ENCODE measurements at places on chromosomes 6 and 20. TPM values are rescaled to one million over a fixed set of nuclear protein-coding genes. Genes with fewer than 3 reads are reported as not detected.

GTSF1L gene
- total RNA-seq: 0.39 TPM

REV3L gene
- total RNA-seq: 23.3 TPM

BMP5 gene
- not detected for total RNA-seq

ATXN1 gene
- 109 TPM for total RNA-seq

DNA sequence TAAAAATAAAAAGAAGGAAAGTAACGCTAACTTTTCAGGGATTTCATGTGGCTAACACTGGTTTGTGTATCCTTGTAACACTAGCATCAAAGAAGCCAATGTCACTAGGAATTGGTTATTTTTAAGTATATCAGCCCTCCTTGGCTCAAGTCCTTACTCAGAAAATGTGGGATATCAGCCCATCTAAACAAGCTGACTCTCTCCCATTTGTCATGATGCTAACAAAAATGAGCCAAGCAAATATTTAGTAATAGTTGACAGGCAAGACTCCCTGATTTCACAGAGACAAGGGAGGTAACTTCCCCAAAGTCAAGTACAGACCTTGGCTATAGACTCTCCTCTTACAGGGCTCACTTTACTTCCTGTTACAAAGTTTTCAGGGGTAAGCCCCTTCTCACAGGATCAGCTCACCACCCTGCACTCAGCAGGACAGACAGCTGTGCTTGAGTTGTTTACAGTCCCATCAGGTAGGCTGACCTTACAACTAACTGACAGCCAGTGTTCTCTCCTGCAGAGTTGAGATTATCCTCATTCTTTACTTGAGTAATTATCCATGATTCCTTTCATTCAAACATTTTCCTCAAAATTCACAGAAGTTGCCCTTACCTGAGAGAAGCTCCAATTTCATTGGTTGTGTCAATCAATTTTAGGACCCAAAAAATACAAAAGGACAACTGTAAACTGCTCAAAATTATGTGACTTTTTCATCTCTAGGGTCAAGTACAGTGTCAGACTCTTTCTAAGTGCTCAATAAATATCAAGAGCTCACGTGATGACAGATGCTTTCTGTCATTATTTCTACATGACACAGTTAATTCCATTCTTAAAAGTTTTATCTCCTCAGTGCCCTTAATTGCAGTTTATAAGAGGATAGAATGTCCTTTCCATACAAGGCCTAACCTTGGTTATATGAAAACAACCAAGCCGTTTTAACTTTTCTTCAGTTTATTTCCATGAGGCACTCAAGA, 38.1 kb upstream of the BMP5 start:
- no peak overlapping the region for H3K27ac ChIP-seq
- H3K4me1 ChIP-seq: no peaks in the 10 kb centered on the region
- no peaks in the 10 kb centered on the region for H3K27me3 ChIP-seq
- no peak overlapping the region for H3K4me3 ChIP-seq
- no peak for DNase-seq

GRCh38 chr6:114334237-114334636, 8.6 kb downstream of the HS3ST5 start:
- no peak overlapping the region for H3K27ac ChIP-seq
- no peaks in the 10 kb centered on the region for H3K36me3 ChIP-seq
- no peaks in the 10 kb centered on the region for H3K27me3 ChIP-seq
- H3K4me3 ChIP-seq: no peak overlapping the region
- no peak for DNase-seq
- no peaks in the 10 kb centered on the region for H3K4me1 ChIP-seq

DNA sequence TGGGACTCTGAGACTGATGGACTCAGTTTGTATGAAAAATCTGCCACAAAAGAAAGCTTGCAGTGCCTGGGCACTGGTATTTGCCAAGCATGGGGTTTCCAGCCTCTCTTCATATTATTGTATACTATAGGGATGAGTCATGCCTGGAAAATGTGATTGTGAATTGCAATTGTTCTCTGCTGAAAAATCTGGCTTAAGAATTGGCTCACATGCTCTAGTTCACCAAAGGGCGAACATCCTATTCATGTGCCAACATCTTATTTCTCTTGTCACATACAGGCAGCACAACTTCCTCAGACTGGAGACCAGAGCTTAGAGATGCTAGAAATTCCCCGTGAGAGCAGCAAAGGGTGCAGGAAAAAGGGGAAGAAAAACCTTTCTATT, 103.6 kb upstream of the KCNK16 start:
- H3K27me3 ChIP-seq: peaks cover 3% of the 10 kb centered on the region
- no peak overlapping the region for H3K27ac ChIP-seq
- no peak overlapping the region for H3K4me3 ChIP-seq
- DNase-seq: no peak

DNA sequence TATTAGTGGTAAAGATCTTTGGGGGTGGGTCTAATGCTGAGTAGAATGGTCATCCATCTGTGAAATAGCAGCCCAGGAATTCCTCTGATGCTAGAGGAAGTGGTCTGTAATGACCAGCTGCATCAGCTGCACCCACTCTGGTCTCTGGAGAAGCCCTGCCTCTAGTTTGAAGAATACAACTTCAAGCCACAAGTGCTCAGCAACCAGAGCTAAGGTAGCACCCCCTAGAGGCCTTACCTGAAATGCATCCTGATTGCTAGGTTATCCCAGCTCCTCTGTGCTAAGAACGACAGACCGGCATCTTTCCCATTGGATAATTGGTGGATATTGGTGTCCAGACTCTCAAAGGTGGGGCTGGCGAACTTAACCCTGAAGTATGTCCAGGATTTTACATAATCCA, 58.2 kb downstream of the DNAH8 start:
- peaks cover 2% of the 10 kb centered on the region for H3K27me3 ChIP-seq
- no peak for DNase-seq
- H3K4me3 ChIP-seq: no peak overlapping the region
- peaks cover 18% of the 10 kb centered on the region for H3K4me1 ChIP-seq
- H3K36me3 ChIP-seq: peaks cover 2% of the 10 kb centered on the region

- H3K27me3 ChIP-seq: no peaks in the 10 kb centered on the region
- no peak overlapping the region for H3K4me3 ChIP-seq
- no peaks in the 10 kb centered on the region for H3K36me3 ChIP-seq
- H3K27ac ChIP-seq: no peak overlapping the region
These were observed 125.4 kb downstream of the CD24 start for GRCh38 chr6:106849120-106849519.

DNA sequence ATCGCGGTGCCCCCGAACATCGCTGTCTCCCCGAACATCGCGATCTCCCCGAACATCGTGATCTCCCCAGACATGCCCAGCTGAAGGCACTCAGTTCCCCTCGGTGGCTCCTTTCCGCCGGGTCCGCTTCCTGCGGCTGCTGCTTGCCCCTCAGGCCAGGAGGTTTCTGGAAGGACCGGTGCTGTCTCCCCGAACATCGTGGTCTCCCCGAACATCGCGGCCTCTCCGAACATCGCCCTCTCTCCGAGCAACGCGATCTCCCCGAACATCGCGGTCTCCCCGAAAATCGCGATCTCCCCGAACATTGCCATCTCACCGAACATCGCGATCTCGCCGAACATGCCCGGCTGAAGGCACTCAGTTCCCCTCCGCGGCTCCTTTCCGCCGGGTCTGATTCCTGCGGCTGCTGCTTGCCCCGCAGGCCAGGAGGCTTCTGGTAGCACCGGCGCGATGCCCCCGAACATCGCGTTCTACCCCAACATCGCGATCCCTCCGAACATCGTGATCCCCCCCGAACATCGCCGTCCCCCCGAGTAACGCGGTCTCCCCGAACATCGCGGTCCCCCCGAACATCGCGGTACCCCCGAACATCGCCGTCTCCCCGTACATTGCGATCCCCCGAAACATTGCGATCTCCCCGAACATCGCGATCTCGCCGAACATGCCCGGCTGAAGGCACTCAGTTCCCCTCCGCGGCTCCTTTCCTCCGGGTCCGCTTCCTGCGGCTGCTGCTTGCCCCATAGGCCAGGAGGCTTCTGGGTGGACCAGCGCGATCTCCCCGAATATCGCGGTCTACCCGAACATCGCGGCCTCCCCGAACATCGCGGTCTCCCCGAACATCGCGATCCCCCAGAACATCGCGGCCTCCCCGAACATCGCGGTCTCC, 808 bp downstream of the ULBP1 start:
- peaks cover 4% of the 10 kb centered on the region for H3K36me3 ChIP-seq
- H3K27ac ChIP-seq: peak overlapping the region; percentile 90
- H3K4me1 ChIP-seq: peaks cover 33% of the 10 kb centered on the region
- peak overlapping the region; percentile 91 for H3K4me3 ChIP-seq
- peak; percentile 9 for DNase-seq

GRCh38 chr6:53347921-53348370, 804 bp downstream of the ELOVL5 start:
- H3K27ac ChIP-seq: peak overlapping the region; percentile 92
- peaks cover 3% of the 10 kb centered on the region for H3K27me3 ChIP-seq
- peaks cover 53% of the 10 kb centered on the region for H3K4me1 ChIP-seq
- H3K36me3 ChIP-seq: peaks cover 24% of the 10 kb centered on the region
- H3K4me3 ChIP-seq: peak overlapping the region; percentile 96

DNA sequence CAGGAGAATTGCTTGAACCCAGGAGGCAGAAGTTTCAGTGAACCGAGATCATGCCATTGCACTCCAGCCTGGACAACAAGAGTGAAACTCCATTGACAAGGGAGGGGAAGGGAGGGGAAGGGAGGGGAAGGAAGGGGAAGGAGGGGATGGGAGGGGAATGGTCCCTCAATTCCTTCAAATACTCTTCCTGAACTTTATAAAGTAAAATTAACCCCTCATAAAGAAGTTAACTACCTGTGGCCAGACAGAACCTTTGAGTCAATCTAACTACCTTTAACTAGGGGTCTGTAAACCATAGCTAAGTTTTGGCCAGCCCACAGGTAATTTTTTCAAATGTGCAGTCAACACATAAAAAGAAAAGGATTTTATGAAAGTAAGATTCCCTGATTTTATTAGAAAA, 131.0 kb downstream of the ZMYND8 start:
- H3K4me1 ChIP-seq: no peaks in the 10 kb centered on the region
- H3K27ac ChIP-seq: no peak overlapping the region
- no peak for DNase-seq
- H3K27me3 ChIP-seq: no peaks in the 10 kb centered on the region

GRCh38 chr20:24736131-24736843, 212.8 kb upstream of the CST7 start:
- DNase-seq: no peak
- H3K4me3 ChIP-seq: no peak overlapping the region
- no peaks in the 10 kb centered on the region for H3K36me3 ChIP-seq
- H3K27ac ChIP-seq: no peak overlapping the region
- H3K27me3 ChIP-seq: peaks cover 2% of the 10 kb centered on the region

DNA sequence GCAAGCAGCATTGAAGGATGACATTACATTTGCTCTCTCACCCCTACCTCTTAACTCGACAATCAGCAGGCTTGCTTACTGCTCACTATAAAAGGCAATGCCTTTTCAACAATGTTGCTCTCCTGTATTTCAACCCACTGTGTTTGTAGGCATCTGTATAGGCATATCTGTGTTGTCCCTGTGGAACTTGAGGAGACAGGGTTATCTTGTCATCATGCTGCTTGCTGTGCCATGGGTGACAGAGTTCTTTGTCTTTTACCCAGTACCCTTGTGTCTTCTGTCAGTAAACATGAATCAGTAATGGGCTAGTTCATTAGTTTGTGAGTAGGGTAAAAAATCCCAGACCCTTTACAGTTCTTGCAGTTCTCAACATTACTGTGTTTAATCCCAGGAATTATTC, 25.2 kb downstream of the PHF3 start:
- no peak overlapping the region for H3K27ac ChIP-seq
- peaks cover 5% of the 10 kb centered on the region for H3K4me1 ChIP-seq
- no peak for DNase-seq
- peaks cover 1% of the 10 kb centered on the region for H3K36me3 ChIP-seq
- no peaks in the 10 kb centered on the region for H3K27me3 ChIP-seq

DNA sequence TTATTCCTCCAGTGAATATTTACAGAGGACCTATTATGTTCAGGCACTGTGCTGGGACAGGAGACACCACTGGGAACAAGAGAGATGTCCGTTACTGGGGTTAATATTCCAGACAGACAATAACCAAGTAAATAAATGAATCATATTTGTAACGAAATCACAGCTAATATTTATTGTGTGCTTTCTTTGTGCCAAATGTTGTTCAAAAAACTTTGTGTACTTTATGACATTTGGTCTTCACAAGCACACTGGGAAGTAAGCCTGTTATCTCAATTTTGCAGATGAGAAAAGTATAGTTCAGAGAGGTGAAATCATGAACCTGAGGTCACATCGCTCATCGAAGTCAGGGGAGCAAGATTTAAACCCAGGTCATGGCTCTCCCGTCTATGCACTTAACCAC, 36.5 kb upstream of the PREX1 start:
- H3K36me3 ChIP-seq: no peaks in the 10 kb centered on the region
- peaks cover 10% of the 10 kb centered on the region for H3K27me3 ChIP-seq
- H3K4me1 ChIP-seq: peaks cover 15% of the 10 kb centered on the region
- H3K27ac ChIP-seq: no peak overlapping the region
- no peak overlapping the region for H3K4me3 ChIP-seq

- peaks cover 55% of the 10 kb centered on the region for H3K4me1 ChIP-seq
- H3K27me3 ChIP-seq: peaks cover 6% of the 10 kb centered on the region
- H3K27ac ChIP-seq: peak overlapping the region; percentile 88
- peak overlapping the region; percentile 88 for H3K4me3 ChIP-seq
These were observed 1.9 kb downstream of the PHIP start for GRCh38 chr6:79076160-79076559.

DNA sequence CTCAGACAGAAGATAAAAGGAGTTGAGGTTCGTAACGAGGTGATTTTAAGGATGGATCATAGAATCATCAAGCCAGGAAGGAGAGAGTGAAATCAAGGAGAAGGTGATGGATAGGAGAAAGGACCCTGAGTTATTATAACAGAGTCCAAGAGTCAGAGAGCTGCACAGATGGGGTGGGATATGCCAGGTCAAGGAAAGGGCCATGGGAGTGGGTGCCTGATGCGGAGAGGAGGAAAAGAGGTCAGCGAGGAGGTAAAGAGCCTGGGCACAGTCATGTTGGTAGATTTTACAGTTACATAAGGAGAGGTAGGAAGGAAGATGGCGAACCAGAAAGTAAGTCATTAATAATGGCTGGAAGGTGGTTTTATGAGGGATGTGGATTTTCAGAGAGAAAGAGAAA, 114.9 kb downstream of the LAMA2 start:
- no peaks in the 10 kb centered on the region for H3K36me3 ChIP-seq
- H3K27ac ChIP-seq: no peak overlapping the region
- H3K4me1 ChIP-seq: no peaks in the 10 kb centered on the region
- peaks cover 1% of the 10 kb centered on the region for H3K27me3 ChIP-seq
- DNase-seq: no peak

DNA sequence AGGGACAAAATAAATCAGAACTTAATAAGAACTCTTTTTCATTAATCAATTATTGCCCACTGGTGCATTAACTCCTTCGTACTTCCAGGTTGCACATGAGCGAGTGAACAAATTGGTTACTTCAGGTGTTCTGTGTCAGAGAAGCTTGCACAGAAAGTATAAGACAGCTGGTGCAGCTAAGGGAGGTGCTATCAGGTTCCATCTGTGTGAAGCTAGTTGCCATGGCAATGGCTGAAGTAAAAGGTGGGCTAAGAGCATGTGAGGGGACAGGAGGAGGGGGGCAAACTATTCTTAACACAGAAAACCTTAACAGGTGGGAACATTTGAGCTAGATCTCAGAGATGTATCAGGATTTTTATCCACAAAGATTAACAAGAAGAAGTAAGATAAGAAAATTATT, 81.6 kb downstream of the MANEA start:
- H3K27me3 ChIP-seq: peaks cover 6% of the 10 kb centered on the region
- H3K36me3 ChIP-seq: no peaks in the 10 kb centered on the region
- H3K4me3 ChIP-seq: no peak overlapping the region
- DNase-seq: no peak

- H3K4me1 ChIP-seq: peaks cover 65% of the 10 kb centered on the region
- H3K27ac ChIP-seq: peak overlapping the region; percentile 90
- peaks cover 26% of the 10 kb centered on the region for H3K36me3 ChIP-seq
- no peaks in the 10 kb centered on the region for H3K27me3 ChIP-seq
These were observed 49.6 kb downstream of the ATXN1 start for GRCh38 chr6:16711546-16712254.

All from activated T-helper 1 cell treated with anti-CD3 and anti-CD28 coated beads, Interleukin-12 subunit alpha, Interleukin-12 subunit beta, Interleukin-2, Interleukin-4 antibody, amounts not matched to agents 30 ng/mL and 10 ng/mL and 1 ng/mL, durations not matched to agents 14 hours and 24 hours and 36 hours (primary cell).